ENCODE measurements at places on chromosomes 11 and 22.

DNA sequence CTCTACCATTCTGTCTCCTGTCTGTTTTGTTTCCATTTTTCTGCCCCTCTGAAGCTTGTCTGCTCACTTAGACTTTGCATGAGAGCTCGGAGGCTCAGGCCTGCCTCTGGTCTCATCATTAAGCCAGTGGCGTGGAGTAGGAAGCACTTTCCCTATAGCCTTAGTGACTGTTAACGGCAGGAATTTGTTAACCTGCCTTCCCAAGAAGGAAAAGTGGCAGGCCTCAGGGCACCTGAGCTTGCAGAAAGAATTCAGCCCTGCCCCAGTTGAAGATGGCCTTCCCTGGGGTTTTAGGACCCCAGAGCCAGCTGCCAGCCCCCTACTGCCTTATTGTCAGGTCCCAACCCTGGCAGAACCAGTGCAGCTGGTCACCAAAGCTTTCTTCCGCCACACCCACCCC is 93.2 kb downstream of the PKNOX2 start:
- DNase-seq = no peak

DNA sequence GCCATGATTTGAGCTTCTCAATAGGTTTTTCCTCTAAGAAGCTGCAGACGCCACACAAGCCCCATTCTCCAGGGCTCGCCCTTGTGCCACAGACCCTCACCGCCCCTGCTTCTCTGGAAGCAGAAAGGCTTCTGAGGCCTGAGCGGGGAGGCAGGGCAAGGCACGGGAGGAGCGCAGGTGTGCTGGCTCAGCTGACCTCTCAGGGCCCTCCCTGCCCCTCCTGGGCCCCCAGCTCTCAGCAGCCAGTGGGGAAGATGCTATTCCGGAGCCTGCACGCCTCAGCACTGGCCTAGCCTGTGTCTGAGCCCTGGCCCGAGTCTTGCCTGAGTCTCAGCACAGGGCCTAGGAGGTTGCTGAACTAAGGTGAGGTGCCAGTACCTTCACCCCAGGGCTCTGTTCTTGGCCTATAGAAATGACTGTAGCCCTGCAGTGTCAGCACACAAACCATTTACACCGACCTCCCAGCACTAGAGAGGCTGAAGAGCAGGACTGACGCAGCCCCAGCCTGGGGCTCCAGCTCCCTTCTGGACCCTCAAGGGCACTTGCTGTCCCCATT is 47.1 kb upstream of the LMO1 start:
- DNase-seq = no peak

- no peak for DNase-seq
These were observed 4.2 kb upstream of the C11orf86 start for GRCh38 chr11:66970807-66971442.

DNA sequence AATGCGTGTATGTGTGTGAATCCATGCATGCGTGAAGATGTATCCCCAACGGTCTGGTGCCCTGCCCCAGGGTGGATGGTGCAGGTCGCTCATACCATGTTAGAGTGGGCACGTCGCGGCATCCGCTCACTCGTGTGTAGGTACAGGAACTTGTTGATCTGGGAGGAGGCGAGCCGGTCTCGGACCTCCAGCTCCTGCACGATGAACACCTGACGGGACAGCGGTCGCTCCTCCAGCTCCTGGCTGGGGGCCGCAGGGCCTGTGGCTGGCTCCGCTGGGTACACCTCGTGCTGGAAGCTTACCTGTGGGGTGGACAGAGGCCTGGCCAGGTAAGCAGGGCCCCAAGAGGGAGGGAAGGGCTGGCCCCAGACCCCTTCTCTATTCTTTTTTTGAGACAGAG is 18.5 kb downstream of the ATG2A start:
- no peak for DNase-seq

DNA sequence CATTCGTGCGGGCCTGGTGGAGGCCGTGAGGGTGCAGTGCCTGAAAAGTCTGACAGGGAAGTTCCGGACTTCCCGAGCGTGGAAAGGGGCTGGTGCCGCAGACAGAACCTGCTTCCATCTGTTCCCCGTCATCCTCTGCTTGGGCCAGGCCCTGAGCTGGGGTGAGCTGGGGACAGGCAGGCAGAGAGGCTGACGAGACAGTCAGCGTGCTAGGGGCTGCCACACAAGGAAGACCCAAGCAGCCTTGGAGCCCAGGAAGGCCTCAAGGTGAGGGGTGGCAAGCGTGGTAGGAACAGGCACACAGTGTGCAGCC is 25.5 kb downstream of the NADSYN1 start:
- no peak for DNase-seq

DNA sequence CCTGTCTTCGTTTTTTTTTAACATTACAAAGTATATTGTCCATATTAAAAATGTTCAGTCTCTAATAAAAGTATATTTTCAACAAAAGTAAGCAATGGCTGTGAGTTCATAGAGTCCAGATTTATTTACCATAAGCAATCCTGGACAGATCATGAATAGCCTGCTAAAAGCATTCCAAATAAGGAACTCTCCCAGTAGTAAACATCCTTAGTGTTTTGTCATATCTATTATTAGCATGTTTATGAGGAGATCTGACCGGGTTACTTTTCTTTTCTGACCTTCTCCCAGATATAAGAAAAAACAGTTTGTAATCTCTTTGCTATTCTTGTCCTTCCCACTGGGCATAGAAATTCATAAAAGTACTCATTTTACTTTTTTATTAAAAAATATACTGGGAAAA is 403.9 kb upstream of the ANO3 start:
- DNase-seq = no peak

All from CD4-positive, alpha-beta T cell (primary cell).